ENCODE measurements at places on chromosomes 2 and 18.

DNA sequence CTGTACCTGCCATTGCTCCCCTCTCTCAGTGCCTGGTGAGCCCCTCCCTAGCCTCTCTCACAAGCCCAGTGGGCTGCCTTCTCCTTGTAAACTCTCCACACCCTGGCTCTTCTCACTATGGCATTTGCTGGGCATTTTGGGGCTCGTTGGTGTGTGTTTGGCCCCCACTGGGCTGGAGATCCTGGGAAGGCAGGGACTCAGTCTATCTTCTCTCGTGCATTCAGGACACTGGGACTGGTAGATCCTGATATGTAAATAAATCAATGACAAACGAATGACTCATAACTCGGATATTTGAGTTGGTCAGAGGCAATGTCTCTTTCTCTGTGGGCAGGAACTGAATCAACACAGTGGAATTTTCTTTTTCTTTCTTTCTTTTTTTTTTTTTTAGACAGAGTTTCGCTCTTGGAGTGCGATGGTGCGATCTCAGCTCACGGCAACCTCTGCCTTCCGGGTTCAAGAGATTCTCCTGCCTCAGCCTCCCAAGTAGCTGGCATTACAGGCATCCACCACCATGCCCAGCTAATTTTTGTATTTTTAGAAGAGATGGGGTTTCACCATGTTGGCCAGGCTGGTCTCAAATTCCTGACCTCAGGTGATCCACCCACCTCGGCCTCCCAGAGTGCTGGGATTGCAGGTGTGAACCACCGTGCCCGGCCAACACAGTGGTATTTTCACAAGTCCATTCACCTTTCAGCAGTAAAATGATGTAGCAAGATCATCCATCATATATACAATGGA is 144.6 kb upstream of the SPRED2 start:
- DNase-seq: no peak

GRCh38 chr18:48623468-48624235 is 84.8 kb downstream of the CTIF start:
- no peak for DNase-seq

DNA sequence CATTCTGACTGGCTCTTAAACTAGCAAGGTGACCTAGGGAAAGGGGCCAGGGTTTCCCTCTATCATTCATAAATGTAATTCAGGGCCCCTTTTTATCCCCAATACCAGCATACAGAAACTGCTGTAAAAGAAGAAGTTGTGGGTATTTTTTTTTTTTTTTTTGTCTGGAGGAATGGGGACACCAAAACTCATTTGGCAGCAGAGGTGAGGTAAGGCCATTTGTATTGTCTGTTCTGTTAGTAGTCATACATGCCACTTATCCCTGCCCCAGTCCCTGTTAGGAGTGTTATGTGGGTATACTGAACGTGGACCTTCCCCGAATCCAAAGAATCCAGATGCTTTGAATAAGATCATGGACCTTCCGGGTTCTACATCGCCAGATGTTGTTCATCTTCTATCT is 1.7 kb downstream of the SEPTIN2 start:
- DNase-seq: no peak

DNA sequence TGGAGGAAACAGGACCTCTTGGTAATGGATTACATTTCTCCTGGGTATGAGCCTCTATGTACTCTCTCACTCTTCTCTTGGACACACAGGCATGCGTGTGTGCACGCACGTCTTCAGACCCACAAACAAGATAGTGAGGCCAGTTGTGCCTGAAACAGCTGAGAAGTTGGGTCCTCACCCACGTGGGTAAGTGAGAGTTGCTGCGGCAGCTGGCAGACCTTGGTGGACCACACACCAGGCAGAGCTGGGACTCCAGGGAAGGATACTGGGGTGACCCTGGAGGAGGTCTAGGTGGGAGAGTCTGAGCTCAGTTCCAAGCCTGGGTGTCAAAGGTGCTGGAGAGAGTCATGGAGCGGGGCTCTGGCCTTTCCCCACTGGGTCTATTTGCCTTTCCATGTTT is 194.3 kb downstream of the HAUS1 start:
- no peak for DNase-seq

DNA sequence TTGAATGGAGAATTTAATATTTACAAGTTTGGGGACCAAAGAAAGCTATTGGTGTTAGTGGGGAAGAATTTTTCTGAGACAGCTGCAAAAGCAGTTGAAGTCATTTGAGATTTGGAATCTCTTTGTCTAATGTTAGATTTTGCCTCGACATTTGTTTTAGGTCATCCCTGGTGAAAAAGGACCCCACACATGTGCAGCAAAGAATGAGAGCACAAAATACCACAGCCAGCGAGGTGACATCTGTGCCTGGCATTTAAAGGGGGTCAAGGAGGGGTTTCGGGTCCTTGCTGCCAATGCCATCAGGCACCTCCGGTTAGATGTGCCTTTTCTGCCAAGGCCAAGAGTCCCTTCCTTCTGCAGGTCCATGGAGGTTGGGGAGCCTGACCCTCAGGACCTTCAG is 173.3 kb downstream of the TRIB2 start:
- no peak for DNase-seq

GRCh38 chr18:3692691-3693090 is 242.7 kb downstream of the TGIF1 start:
- no peak for DNase-seq

GRCh38 chr18:58529714-58530354 is 99.1 kb downstream of the ALPK2 start:
- DNase-seq: no peak

DNA sequence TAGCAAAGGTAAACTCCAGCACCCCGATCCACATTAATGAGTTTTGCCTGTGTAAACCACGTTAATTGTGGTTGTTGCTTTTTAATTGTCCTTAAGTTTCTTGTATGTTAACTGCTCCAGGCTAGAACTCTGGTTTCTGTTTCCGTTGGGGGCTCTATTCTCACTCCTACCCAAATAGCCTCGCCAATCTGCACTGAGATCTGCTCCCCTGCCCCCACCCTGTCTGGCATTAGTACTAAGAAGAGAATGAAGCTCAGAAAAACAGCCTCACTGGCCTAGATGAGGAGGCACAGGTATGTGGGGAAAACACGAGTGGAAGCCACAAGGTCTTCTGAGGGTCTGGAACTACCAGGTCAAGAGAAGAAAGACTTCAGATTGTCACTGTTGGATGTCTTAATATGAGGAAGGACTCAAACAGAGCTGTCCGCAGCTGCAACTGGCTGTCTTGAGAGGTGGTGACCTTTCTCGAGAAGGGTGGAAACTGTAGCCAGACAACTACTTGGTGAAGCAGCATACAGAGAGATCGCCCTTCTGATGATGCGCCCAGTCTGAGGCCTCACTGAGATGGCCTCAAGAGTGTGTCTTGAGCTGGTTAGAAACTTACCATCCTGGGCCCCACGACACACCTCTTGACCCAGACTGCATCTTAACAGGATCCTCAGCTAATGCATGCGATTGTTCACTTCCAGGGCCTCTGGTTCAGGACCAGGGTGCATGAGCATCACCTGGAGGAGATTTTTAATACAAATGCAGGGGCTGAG is 73.1 kb downstream of the TGOLN2 start:
- no peak for DNase-seq

DNA sequence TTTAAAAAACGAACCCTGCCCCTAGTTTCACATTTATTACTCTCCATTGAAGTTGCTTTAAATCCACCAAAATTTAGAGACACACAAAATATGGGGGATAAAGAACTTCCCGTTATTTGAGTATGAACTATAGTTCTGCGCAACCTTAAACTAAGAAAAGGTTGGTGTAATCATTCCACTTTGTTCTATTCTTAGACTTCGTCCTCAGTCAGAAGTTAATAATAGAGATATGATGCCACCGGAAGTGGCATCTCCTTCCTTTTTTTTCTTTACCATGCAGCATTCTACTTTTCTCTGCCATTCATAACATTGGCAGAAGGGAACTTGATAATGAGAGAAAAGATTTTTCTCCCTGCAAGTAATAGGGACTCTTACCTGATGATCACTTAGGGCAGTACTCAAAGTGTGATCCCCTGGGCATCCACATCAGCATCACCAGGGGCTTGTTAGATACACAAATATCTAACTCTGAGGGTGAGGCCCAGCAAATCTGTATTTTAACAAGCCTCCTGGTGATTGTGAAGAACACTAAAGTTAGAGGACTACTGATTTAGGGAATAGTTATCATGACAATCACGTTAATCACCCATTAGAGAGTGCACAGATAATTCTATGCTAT is 147.7 kb upstream of the DTNA start:
- no peak for DNase-seq

GRCh38 chr2:43676322-43677050 is at the start of gene C1GALT1C1L:
C1GALT1C1L (minus strand) TSS chr2:43676429; CDS start chr2:43676322, 107 bp downstream.
- peak; percentile 4 for DNase-seq

DNA sequence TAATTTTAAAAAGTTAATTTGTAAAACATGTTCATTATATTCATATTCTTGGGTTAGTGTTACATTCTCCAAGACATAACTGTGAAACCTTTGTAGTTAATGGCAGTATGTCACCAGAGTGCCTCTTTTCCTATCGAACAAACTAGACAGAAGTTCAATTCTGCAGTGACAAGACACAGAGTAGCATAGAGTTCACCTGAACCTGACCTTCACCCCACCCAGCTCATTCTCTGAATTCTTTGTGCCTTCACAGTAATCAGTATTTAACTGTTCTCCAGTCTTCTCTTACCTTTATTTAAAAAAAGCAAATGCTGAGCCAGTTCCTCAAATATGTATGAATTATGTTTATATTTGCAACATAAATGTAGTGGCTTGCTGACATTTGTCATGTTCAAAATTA is 52.9 kb upstream of the CHMP1B start:
- no peak for DNase-seq

DNA sequence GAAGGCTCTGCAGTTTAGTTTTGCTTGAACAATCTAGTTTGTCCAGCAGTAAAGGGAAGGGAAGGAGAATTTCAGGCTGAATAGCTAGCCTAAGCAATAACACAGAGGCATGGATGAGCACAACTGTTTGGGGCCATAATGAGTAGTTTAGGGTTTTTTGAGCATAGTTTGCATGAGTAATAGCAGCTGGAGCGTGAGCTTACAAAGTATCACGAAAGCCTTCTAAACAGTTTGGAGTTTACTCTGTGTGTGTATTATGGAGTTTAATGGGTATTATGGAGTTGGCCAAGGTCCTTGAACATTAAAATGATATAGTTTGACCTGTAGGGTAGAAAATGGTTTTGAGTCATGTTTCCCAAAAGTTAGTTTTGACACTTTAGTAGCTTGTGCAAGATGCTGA is 782.3 kb downstream of the ERBB4 start:
- DNase-seq: no peak

DNA sequence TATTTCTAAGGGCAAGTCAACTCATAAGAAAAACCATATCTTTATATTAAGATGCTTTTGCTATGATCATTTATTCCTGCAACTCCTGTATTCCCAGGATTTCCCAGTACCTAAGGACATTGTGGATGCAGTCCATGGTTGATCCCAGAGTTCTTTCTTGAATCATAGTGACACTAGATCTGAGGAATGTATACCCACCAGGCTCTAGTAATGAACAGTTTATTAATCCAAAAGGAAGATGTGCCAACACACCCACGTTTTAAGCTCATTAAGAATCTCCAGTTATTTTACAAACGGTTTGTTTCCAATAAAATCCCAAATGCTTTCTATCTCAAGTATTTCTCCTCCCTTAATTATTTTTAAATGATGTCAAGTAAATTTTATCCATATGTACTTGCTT is 210.8 kb upstream of the ZEB2 start:
- DNase-seq: no peak

DNA sequence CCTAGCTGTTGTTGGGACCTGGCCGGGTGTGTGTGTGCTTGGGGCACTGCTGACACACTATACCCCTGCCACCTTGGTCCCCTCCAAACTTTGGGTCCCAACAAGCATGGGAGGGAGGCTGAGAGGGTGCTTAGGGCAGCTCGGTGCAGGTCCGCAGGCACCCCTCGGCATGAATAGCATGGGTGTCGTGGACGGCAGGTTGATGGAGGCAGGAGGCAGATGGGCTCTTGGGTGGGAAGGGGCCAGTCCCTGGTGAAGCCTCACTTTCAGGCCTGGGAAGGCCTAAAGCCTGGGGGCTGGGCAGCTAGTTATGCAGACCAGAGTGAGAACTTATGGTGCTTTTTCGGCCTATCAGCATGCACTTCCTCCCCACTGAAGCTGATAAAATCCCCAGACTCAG is 164.2 kb downstream of the CDH19 start:
- no peak for DNase-seq

- no peak for DNase-seq
Measured at GRCh38 chr2:146853741-146854444, 990.9 kb upstream of the ACVR2A start.

DNA sequence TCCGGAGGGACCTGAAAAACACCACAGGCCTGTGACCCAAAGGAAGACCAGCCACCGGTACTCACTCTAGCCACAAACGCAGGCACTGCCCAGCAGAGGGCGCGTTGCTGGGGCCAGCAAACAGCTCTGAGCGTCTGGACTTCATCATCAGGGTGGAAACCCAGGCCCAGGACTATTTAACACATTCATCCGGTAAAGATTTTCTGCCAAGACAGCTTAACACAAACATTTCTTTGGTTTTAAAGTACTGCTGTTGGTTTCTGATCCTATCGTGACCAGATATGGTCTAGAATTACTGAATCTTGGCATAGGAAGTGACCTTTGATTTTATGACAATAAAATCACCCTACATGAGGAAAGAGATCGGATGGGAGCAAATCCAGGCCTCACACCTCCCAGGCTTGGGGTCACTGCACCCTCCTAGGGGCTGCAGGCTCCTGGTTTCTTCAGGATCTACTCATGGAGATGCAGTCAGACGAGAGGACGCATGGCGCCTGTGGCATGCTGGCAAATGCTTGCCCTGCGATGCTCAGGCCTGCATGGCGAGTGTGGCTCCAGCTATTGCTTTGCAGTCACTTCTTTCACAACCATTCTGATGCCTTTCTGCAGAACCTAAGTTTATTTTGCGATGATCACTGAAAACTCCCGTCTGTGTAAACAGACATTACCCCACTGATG is 130.4 kb downstream of the COL4A4 start:
- no peak for DNase-seq

- DNase-seq: no peak
Measured at GRCh38 chr18:13562494-13563029, 163.8 kb downstream of the FAM210A start.

DNA sequence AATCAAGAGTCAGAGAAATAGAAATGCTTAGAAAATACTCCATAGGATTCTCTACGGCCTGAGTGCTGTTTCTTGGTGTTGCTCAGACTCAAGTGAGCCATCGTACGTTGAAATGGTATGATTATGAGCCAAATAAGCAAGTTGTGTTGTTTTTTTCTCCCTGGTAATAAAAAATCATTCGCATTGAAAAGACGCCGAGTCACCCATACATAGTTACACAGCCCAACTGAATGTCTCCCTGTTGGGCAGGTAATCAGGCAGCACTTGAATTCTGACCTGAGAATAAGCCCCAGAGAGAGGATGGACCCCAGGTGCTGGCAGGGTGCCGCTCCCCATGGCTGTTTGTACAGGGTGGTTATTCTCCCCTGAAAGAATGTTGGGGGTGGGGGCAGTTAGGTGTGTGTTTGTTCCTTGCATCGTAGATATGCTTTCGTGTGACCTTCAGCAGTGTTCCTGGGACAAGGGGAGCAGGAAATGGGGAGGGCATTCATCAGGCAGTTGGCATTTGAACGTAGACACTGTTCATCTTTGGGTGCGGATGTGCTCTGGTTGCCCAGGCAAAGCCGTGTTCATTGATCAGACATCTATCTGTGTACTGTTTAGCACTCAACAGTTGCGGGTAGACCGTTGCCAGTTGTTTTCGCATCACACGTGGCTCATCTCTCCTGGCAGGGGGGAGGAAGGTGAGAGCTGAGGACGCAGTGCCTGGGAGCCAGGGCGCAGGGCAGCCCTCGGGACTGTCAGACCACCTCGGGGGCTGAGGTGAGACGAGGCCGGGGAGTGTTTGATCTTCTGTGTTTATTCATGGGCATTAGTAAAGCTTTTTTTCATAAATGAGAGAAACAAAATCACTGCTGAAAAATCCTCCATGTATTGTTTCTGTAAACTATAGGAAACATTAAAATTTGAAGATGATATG is 27.3 kb downstream of the MTCL1 start:
- DNase-seq: no peak

Measured in activated CD8-positive, alpha-beta memory T cell treated with anti-CD3 and anti-CD28 coated beads for 48 hours (primary cell).